ENCODE measurements at places on chromosomes 16 and 17.

DNA sequence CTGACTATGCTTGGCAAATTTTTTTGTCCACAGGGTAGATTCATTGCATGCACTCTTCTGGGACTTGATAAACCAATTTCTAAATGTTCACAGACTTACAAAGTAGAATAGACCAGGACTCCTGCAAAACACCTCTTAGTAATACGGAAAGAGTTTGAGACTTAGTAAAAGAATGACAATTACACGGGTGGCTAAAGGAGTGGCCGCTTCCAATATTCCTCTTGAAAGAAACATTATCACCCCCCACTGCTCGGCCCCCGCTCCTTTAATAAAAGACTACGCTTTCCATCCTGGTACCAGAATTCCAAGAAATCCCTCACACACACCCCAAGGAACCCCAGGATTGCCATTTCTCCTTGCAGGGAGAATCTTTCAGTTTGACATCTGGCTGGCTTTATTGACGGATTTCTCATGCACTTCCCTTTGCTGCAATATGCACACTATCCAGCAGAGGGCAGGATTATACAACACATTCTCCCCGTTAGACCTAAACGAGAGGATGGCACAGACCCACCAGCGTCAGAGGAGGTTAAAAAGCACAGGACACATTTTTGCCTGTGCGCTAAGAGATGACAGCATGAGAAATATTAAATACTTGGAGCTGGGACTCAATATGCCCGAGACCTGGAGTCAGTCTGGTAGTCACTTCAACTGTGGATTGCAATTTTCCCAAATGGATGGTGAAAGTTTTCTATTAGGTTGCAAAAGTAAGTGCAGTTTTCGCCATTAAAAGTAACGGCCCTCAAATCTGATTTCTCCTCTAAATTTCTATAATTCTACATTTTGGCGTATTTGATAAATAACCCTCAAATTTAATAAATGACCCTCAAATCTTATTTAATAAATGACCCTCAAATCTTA, 46.6 kb upstream of the NUDT7 start:
- DNase-seq = peak; percentile 61

GRCh38 chr17:39782481-39782880, 44.7 kb downstream of the GRB7 start:
- no peak for DNase-seq

- DNase-seq = no peak
These were observed 208.0 kb downstream of the MSI2 start for GRCh38 chr17:57464191-57464864.

DNA sequence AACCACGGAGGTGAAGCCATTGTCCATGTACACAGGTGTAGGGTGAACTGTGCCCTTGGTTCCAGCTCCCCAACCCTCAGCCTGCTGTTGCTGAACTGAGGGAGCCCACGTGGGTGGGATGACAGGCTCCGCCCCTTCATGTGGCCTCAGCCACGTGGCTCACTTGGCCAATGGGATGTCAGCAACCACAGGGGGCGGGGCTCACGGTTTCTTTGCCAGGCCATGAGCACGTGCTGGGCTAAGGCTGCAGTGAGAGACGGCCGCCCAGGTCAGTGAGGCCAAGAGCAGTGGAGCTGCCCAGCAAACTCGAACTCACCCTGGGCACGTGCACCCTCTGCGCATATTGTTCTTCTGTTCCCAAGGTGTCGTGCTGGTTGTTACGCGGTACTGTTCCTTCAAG, 282.6 kb downstream of the IRF8 start:
- DNase-seq = no peak

GRCh38 chr17:81120695-81121621, 44.3 kb upstream of the PVALEF start:
- DNase-seq = no peak

- no peak for DNase-seq
These were observed 12.3 kb upstream of the MEIOB start for GRCh38 chr16:1884155-1884760.

DNA sequence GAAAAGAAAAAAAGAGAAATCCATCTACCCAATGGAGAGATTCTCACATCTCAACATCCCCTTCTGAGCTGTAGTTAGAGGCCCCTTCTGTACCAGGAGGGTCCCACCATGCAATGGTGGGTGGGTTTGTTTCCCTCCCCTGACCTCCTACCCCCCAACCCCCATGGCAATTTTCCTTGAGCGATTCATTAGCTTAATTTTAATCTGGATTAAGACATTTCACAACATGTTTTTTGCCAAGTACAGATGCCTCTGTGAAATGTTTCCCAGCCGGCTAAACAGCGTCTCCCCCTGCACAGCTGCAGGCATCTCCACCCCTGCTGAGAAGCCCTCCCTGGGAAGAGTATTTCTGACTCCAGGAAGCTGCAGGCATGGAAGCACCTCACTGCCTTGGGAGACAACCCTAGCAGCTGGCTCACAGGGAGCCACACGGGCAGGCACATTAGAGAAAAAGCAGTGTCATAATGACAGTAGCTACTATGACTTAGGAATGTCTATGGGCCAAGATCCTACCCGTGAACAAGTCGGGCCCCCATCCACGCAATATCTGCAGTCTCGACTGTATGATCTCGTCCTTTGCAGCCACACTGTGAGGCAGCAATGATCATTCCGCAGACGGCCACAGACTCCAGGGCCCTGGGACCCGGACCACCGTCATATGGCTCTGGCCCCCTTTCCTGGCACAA, 117.3 kb downstream of the ADCY9 start:
- DNase-seq = no peak

GRCh38 chr17:40025991-40026815, 11.0 kb downstream of the CSF3 start:
- peak; percentile 79 for DNase-seq

DNA sequence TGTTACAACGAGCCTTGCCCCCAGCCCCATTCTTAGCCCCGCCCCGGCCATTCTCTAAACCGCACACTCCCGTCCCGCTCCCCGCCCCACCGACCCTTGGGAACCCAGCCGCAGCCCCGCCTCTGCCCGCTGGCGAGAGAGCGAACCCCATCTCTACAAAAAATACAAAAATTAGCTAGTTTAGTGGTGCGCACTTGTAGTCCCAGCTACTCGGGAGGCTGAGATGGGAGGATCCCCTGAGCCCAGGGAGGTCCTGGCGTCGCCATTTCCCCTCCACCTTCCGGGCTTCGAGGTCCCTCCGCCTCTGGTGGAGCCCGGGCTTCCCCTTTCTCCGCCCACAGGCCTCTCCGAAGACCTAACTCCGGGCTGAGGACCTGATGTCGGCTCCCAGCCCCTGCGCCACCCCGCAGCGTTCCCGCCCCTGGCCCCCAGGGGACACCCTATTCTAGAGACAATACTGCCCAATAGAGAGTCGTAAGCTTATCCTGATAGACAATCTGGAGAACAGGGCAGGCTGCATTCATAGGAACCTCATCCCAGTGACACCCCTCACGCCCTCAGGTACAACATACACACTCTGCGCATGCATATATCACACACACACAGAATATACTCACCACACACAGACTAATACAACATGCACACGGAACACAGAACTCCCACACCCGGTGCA, 480 bp upstream of the PROCA1 start:
- peak; percentile 74 for DNase-seq

Data from CD4-positive, alpha-beta T cell treated with Interleukin-6 for 4 hours (primary cell).